HS-5 (cell line): ENCODE measurements at places on chromosomes 16 and 17.

DNA sequence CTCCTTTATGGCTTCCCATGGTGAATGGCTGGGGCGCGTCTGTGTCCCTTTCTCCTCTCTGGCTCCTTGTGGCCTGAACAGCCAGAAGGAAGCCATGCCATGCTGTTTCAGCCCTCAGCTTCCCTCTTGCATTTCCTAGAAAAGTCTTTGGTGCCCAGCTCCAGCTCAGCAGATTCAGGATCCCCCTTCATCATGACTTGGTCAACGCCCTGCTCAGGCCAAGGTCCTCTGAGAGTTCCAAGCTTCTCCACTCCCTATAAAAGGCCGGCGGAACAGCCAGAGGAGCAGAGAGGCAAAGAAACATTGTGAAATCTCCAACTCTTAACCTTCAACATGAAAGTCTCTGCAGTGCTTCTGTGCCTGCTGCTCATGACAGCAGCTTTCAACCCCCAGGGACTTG is at the start of gene CCL13:
CCL13 (plus strand) TSS at position 287 of the 400 bp plus-strand sequence; CDS start at position 334, 47 bp downstream.
- DNase-seq, result no peak

GRCh38 chr17:36935671-36936454 is 1.4 kb upstream of the LHX1 start:
- DNase-seq, result no peak

GRCh38 chr17:56325313-56326000 is 172.2 kb downstream of the ANKFN1 start:
- DNase-seq, result no peak

- DNase-seq, result no peak
Measured at GRCh38 chr16:65876624-65877023, 489.9 kb upstream of the CDH5 start.

- no peak for DNase-seq
Measured at GRCh38 chr16:89009343-89010209, 32.6 kb upstream of the CBFA2T3 start.

DNA sequence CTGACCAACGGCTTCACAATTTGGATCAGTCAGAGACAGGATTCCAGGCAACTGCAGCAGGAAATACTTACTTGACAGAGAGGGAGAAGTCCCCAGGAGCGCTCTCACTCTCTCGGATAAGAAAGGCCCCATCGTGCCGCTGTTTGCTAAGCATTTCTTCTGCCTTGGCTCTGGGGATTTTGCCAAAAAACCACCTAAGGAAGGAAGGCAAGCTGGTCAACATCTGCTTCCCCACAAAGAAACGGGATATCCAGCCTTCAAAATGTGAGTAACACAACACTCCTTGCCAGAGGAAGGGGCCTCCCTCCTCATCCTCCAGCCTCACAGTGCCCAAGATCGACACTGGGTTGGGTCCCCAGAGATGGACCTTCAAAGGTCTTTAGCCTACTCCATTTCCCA is 36.6 kb upstream of the SLC25A19 start:
- no peak for DNase-seq

- no peak for DNase-seq
Measured at GRCh38 chr16:85821390-85822135, 22.1 kb downstream of the COX4I1 start.

DNA sequence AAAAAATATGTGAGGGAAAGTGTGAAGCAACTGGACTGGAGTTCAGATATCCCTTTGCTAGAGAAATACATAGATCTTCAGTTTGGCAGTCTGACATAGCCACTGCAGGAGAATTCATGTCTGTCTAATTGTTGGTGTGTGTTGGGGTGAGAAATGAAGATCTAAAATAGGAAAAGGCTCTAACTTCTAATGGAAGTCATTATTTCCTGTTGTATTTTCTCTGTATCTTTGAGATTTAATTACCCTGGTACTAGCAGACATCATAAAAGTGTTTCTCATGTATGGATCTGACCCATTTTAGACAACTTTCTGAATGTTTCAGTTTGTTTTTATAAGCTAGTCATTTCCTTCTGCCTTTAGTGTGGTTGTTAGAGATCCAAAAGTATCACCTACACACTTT is 128.3 kb downstream of the NLK start:
- no peak for DNase-seq

- DNase-seq, result no peak
Measured at GRCh38 chr17:29155227-29155965, 24.8 kb downstream of the MYO18A start.

DNA sequence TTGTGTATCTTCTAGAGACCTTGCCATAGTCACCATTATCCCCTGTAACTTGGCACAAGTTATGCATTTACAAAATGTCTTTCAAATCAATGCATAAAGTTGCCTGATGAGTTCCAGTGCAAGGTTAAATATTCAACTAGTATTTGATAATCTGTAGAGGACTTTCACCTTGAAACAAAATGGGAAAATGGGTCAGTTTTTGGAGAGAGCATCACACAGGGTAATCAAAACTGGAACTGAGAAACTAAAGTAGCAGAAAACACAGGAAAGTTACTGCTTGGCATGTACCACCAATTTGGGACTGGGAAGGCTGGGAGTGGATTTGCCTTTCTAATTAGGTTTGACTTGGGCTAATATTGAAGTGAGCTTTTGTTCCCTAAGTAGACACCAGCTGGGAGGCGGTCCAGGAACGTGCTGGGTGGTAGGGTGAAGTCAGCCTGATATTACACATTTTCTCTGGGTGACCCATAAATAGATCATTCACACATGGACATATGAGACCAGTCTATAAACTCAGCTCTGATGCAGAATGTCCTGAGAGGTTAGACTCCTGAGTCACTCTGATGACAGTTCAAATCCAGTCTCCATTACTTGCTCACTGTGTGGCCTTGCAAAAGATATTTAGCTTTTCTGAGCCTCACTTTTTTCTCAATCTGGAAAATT is 152.3 kb downstream of the PCTP start:
- no peak for DNase-seq

- DNase-seq, result no peak
Measured at GRCh38 chr17:4082136-4082924, 60.5 kb downstream of the ZZEF1 start.

- DNase-seq, result no peak
Measured at GRCh38 chr17:21001813-21002221, 41.0 kb downstream of the USP22 start.

GRCh38 chr17:82245134-82246039 is 16.5 kb downstream of the SLC16A3 start:
- no peak for DNase-seq

GRCh38 chr16:67150047-67150832 is 558 bp downstream of the B3GNT9 start:
- DNase-seq, result no peak

GRCh38 chr16:73232555-73233328 is 184.8 kb upstream of the ZFHX3 start:
- peak; percentile 90 for DNase-seq

DNA sequence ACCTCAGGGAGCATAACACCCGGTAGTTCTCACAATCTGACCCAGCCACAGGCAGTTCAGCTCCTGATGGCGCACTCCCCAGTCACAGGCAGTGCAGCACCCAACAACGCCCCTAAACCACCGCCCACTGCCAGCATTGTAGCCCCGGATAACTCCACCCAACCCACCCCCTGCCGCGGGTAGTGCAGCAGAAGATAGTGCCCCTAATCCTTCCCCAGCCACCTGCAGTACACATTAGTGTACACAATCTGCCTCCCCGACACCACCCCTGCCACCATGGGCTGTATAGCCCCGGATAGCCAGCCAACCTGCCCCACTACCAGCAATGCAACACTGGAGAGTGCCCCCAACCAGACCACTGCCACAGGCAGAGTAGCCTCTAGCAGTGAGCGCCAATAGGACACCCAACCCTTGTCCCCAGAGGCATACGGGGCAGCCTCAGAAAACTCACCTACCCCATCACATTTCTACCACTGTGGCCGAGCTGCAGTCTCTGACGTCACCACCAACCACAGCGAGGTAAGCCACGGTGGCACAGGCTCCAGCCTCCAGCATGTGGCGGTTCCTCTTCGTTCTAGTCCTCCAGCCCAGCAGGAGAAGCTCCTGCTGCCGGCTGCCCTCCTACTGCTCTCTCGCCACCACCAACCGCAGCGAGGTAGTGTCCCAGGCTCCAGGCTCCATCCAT is 877.3 kb downstream of the KCNJ18 start:
- no peak for DNase-seq

- no peak for DNase-seq
Measured at GRCh38 chr17:29123111-29123510, 57.1 kb downstream of the MYO18A start.

- DNase-seq, result no peak
Measured at GRCh38 chr17:35981246-35981645, at the start of gene CCL16. TSS of gene CCL16 (minus strand) at chr17:35981497. CDS start at chr17:35981420, 77 bp downstream.

DNA sequence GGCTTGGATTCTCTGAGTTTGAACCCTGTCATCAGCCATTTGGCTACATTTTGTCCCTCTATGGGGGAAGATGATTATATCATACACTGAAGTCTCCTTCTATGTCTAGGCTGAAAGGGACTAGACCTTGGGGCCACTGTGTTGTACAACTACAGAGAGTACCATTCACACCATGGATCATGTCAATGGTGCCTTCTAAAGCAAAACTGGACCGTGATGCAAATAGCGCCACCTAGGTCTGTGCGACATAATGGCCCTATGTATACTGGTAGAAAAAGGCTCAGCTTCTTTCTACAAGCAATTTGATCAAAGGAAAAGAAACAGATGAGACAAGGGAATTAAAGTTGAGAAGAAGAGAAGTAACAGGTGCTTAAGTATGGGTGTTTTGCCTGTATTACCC is 100.7 kb downstream of the LYRM1 start:
- no peak for DNase-seq

- peak; percentile 81 for DNase-seq
Measured at GRCh38 chr17:39485555-39485954, 24.3 kb downstream of the CDK12 start.

DNA sequence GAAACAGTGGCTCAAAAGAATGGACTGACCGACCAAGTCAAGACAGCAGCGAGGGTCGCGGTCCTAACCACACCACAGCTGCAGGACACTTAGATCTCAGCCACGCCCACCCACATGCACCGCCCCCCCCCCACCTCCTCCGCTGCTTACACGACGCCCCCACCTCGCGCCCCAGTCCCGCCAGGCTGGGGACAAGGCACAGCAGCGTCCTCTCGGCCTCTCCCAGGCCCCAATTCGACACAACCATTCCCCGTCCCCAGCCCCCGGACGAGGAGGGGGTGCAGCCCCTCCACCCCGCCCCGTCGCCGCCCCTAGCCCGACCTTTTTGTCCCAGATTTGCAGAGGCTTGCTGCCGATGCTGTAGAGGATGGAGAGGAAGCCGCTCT is 477 bp downstream of the CFAP20 start:
- DNase-seq, result no peak

DNA sequence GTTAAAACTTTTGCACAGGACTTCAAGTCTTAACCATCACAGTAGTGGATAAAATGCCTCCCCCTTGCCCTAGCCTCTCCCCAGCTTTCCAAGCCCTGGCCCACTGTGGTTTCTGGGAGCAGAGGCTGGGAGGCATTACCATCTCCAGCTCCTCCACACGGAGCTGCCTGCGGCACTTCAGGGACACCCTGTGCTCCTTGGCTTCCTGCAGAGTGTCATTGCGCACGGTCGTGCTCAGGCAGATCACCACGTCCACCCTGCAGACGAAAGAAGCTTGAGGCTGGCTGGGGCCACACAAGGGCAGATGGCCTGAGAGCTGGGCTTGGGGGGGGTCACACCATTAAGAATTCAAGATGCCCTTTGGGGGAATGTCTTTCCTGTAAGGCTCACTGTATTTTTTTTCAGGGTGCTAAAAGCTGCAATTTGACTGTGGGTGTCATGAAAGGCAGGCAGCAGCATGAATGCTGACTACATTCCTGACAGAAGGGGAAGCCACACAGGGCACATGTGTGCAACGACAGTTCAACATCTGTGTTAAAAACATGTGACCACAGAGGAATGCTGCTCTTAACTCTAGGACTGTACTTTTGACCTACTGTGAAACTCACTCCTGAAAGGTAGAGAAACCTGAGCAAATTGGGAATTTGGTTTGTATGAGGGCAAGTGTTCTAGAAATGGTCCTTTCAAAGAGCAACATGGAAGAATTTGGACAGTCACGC is 47.7 kb upstream of the CLEC18B start:
- no peak for DNase-seq

- DNase-seq, result no peak
Measured at GRCh38 chr17:32264140-32264799, 1.4 kb upstream of the RHBDL3 start.

DNA sequence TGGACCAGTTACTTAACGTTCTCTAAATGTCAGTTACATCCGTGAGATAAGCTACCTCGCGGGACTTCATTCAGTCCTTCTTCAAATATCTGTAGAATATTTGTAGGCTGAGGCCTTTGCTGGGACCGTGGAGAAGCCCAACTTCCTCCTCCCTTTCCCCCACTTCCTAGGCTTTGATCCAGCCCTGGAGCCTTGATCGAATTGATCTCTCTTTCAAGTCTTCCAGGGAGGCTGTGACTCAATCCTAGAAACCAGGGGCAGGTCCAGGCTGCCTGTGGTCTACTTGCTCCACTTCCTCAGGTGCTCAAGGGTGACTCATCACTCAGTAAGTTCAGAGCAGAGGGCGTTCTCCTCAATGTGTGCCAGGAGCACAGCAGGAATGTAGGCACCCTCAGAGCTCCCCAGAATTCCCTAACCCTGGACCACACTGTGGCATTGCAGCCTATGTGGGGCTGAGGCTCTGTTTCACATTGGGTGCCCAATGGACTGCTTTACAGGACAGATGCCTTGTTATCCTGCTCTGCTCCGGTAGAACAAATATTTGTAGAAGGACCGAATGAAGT is 11.2 kb upstream of the CEP20 start:
- DNase-seq, result peak; percentile 94

DNA sequence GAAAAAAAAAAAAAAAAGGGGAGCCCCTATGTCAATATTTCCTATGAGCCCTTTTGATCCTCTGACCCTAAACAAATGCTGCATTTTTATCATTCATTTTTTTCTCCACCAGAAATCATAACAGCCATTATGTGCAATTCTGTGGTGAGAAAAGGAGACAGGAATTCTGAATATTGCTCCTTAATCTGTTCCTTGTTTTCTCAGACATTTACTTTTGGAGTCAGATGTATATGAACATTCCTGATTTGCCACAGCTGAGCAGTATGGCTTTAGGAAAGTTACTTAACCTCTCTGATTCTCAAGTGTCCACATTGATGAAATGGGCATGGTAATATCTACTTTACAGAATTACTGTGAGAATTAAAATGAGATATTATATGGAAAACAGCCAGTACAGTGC is 144.4 kb downstream of the SKAP1 start:
- DNase-seq, result no peak

DNA sequence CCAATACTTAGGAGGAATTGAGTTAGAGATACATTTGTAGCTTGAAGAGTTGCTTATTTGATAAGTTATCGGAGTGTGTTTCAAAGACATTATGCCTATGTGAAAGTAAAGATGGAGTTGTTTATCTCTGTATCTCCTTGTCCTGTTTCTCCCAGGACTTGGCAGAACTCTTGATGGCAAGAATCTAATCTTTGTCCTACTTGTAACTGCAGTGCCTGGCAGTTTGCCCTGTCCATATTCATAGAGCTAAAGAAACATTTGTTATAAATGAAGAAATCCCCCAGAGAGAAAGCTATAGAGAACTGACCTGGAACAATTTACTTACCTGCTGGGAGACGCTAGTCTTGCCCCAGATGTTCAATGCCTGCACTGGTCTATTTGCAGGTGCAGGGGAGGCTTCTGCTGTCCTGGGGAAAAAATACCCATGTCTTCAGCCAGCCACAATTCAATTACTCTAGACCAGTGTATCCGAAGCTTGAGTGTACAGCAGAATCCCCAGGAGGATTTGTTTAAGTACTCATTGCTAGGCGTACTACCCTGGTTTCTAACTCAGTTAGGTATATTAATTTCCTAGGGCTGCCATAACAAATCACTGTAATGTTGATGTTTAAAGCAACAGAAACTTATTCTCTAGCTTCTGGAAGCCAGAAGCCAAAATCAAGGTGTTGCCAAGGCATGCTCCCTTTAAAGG is 410.0 kb upstream of the HSBP1 start:
- no peak for DNase-seq

GRCh38 chr17:80922580-80923160 is 69.0 kb upstream of the CHMP6 start:
- no peak for DNase-seq
